ENCODE measurements at places on chromosomes 13 and 19.

DNA sequence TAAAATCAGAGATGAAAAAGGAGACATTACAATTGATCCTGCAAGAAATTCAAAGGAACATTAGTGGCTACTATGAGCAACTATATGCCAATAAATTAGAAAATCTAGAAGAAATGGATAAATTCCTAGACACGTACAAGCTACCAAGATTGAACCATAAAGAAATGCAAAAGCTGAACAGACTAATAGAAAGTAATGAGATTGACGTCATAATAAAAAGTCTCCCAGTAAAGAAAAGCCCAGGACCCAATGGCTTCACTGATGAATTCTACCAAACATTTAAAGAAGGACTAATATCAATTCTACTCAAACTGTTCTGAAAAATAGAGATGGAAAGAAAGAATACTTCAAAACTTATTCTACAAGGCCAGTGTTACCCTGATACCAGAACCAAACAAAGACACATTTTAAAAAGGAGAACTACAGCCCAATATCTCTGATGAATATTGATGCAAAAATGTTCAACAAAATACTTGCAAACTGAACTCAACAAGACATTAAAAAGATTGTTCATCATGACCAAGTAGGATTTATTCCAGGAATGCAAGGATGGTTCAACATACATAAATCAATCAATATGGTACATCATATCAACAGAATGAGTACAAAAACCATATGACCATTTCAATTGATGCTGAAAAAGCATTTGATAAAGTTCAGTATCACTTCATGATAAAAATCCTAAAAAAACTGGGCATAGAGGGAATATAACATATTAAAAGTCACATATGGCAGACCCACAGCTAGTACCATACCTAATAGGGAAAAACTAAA, 35.8 kb downstream of the UQCRFS1 start:
- no peak for DNase-seq

- DNase-seq = no peak
Observed at GRCh38 chr13:28052945-28053344, 47.4 kb downstream of the FLT3 start.

DNA sequence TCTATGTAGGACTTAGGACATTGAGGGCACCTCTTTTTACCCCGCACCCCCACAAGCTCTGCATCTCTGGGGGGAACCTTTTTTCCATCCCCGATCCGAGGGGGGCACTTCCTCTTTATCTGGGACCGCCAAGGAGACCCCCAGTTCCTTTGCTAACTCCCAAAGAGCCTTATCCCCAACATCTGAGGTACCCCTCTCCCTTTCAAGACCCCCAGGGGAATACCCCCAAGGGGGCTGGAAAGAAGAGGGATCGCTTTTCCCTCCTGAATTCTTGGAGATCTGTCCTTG, 1.1 kb downstream of the TNFSF9 start:
- DNase-seq = no peak

GRCh38 chr13:88112526-88112925, 441.4 kb downstream of the SLITRK5 start:
- no peak for DNase-seq

DNA sequence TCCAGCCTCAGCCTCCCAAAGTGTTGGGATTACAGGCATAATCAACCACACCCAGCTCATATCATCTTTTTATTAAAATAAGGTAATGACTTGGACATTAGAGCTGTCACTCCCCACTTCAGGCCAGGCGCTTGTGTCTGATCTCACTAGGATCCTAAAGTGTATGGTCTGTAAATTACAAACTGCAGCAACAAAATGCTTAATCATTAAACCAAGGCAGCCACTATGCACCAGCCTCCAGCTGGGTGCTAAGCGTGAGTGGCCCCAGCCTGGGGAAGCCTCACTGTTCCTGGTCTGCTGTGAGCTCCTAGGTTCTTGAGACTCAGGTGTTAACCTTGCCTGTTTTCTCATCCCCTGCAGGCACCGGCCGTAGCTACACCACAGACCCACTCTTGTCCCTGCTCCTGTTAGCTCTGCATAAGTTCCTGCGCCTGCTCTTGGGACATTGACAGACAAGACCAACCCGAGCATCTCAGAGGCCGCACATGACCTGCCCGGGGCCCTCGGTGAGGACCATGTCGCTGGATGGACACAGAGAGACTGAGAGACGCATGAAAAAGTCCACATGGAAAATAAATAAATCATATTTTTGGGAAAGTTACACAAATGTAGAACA, 37.8 kb downstream of the VSTM2B start:
- no peak for DNase-seq

DNA sequence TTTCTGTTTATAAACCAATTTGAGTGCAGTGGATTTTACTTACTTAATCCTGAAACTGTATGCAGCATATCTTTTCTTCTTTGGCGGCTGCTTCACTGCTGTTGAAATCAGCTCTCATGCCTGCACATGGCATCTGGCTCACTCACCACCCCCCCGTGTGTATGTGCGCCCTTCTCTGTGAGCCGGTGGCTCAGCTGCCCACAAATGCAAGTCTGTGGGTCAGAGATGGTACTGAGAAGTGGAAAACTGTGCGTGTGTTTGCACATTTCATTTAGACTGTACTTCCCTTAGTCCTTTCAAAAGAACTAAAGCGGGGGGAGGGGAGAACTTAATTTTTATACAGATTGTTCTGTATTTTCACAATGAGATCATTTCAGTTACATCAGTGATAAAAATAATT, 307.6 kb downstream of the SHISA2 start:
- DNase-seq = no peak

DNA sequence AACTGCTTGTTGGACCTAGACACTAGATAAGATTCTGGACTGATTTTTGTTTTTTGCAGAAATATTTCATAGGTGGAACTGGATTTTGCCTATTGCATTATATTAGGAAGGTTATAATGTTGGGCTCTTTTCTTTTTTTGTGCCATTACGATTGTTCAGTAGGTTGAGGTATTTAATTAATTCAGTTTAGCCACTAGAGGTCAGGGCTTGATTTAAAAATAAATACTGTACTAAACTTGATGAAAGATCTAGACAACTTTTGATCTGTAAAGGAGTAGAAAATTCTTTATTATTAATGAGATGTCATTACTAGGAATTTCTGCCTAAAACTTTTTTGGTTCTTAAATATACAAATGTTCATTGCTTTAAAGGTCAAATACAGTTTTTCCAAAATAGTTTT, 15.2 kb upstream of the SUPT20H start:
- no peak for DNase-seq

DNA sequence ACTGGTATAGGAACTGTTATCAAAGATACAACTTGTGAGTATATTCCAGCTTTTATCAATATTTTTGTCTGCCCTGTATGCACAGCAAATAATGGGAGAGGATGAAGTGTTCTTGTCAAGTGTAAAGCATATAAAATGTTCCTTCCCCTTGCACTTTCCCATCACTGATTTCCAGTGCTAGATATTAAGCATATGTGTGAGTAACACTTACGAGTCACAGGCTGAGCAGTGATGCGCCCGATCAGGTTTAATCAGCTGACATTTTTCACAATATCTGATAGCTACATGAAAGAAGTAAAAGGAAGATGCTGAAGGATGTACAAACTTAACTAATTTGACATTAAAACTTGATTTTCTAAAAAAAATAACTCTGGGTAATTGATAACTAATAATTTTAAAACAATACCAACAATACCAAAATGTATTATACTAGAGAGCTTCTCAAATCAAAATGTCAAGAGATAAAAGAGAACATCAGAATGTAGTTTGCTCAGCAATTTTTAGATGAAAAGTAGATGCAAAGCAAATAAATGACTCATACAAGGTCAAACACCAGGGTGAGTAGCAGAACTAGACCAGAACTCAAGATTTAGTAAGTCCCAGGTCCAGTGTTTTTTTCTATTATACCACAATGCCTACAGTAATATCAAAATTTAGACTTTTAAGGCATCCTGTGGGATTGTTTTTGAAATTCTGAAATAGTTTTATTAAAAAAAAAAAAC, 56.4 kb downstream of the ZDHHC20 start:
- DNase-seq = no peak

DNA sequence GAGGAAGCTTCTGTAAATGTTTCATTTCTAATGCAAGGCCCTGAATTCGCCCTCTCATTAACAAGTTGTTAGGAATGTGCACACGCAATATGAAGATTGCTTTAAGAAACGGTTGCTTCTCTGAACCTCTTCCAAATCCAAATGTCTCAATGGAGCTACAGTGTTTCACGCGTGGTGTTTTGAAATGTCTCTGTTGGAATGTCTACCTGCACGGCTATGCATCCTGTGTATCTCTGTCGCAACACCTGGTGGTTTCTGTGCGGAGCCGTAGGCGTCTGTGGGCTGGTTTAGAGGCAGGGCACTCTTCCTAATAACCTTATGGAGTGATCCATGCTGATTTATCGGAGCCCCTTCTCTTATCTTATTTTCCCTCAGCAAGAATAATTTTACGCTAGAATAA, 1584.2 kb upstream of the SLC10A2 start:
- DNase-seq = no peak

DNA sequence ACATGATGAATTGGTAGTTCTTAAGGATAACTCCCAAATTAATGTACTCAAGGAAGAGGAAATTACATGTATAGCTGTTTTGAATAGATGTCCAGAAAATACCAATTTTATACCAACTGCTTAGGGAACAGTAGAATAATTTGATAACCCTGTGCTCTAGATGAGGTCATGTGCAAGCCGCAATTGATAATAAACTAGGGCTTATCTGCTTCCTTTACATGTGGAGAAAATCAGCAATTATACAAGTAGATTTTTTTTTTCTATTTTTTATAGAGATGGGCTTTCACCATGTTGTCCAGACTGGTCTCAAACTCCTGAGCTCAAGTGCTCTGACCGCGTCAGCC, 9.3 kb downstream of the TPT1 start:
- no peak for DNase-seq

DNA sequence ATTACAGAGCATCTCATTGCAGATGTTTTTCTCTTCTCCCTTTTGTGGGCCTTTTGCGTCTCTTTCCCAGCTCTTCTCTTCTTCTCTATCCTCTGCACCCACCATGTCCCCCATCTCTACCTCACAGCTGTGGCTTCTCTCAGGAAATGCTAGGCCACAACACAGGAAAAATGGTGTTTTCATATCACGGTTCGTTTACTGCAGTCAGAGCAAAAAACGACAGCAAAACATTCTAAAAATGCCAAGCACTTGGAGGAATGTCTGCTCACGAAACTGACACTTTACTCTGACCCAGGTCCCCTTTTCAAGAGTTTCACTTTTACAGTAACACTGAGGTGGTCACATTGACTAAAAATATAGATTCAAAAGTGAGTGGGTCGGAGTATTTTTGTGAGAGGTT, 152.2 kb downstream of the DCT start:
- no peak for DNase-seq

DNA sequence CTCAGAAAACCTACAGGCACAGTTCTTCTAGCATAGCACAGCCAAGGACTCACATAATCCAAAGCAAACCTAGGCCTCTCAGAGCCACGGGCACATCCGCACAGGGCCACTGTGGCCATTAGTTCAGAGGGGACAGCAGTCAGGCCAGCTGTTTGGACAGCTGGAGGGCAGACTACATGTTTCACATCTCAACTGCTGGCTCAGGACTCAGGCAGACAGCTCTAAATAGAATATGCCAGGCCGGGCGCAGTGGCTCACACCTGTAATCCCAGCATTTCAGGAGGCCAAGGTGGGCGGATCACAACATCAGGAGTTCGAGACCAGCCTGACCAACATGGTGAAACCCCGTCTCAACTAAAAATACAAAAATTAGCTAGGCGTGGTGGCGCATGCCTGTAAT, 26.8 kb downstream of the SAFB2 start:
- no peak for DNase-seq

- DNase-seq = no peak
Observed at GRCh38 chr19:2495130-2495641, 19.3 kb downstream of the GADD45B start.

DNA sequence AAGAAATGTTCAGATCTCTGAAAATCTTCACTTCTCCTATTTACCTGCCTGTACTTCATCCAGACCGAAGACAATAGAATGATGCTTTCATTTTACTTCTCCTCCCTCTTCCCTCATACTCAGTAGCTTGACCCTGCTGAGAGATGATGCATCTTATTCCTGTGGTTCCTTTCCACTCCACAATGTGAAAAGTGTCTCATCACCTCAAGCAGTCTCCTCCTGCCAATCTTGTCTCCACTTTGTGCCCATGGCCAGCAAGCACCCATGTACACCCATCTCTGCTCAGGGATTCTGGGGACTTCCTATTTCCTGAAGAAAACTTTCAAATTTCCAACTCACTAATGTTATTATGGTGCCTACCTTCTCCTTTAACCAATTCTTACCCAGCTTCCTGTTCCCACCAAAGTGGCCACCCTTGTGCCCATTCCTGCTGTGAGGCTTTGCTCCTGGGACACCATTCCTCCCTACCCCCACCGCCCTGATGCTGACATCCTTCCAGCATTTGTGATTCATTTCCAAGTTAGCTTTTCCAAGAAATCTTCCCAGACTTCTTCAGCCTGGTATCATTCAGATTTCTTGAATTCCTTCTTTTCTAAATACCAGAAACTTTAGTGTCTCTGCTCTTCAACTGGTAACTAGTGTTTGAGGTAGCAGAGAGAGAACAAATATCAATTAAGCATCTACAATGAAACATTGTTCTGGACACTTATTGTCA, 212.5 kb downstream of the POSTN start:
- DNase-seq = no peak

- DNase-seq = no peak
Observed at GRCh38 chr19:55620410-55621204, 3.8 kb downstream of the ZNF784 start.

DNA sequence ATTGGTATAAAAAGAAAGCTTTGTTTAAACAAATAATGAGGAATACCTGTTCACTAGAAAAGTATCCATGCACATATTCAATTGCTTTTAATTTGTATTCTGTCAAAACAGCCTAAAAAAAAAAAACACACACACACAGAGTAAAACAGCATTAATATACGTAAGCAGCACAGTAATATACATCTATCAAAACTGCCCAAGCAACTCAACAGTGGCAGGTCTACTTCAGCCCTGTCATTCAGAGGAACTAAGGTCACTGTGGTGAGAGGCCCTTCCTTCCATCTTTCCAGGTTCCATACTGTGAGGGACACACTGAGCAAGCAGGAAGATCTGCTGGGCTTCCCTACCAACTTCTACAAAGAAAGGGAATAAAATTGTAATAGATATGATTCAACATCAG, 3.8 kb downstream of the PROSER1 start:
- DNase-seq = no peak

- DNase-seq = no peak
Observed at GRCh38 chr13:22967669-22968068, 213.1 kb upstream of the SGCG start.

DNA sequence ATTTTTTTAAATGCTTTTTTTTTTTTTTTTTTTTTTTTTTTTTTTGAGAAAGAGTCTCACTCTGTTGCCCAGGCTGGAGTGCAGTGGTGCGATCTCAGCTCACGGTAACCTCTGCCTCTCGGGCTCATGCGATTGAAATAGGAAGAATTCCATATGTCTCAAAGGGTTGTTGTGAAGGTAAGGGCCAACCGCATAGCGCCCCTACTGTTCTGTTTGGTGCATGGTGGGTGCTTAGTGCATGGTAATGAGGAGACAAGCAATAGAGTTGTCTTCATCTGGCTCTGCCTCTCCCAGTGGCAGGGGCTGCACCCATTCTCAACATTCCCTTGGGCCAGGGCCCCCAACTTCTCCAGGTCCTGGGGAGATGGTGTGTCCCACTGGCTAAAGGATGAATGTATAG, 68.7 kb downstream of the RASL11A start:
- DNase-seq = no peak

- no peak for DNase-seq
Observed at GRCh38 chr13:110410936-110411687, 104.0 kb downstream of the COL4A2 start.

- DNase-seq = no peak
Observed at GRCh38 chr19:6318772-6319171, 14.6 kb downstream of the ACER1 start.
